NCI-H69 (cell line): ENCODE measurements at places on chromosomes 6 and 20.

GRCh38 chr6:87946669-87947068 lies 101.0 kb upstream of the SPACA1 start:
- DNase-seq: no peak

DNA sequence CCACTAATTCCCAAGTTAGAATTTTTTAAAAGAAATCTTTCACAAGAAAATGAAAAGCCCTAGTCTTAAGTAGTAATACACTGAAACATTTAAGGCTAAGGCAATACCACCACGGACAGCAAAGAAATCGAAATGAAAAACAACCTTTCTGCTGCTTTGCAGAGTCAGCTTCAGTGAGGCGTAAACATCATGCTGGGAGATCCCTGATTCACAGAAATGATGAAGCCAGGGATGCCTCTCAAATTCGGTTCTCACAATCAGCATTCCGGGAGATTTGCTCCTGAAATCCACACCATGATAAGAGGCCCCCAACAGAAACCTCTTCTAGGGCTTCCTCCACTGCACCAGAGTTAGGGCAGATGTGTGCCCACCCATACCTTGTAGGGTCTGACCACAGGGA lies 18.6 kb downstream of the RRBP1 start:
- DNase-seq: no peak

GRCh38 chr6:14095437-14095836 lies 22.1 kb upstream of the CD83 start:
- DNase-seq: no peak

DNA sequence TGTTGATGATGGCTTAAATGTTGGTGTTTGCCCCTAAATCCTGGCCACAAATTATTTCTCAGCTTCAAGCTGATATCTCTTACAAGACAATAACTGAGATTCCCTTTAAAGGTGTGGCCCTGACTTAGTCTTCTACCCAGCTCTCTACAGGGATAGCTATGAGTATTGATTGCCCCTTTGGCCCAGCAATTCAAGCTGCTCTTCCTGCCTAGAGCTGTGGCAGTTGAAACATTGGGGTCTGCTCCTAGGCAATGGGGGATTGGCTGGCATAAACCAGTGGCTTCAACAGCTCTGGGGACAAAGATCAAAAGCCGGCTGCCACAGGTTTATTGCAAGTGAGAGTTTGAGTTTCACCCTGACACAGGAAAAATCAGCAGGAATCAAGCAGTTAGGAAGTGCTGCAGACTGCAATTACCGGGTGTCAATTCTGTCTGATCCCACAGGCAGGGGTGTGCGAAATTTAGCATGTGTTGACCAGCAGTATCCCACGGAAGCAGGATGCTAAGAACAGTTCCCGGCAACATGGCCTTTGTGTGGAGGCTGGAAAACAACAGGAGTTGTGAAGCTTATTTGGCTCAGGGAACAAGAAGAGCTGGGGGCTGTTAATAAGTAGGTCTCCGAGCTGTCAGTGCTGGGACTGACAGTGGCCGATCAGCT lies 66.2 kb upstream of the IYD start:
- no peak for DNase-seq

DNA sequence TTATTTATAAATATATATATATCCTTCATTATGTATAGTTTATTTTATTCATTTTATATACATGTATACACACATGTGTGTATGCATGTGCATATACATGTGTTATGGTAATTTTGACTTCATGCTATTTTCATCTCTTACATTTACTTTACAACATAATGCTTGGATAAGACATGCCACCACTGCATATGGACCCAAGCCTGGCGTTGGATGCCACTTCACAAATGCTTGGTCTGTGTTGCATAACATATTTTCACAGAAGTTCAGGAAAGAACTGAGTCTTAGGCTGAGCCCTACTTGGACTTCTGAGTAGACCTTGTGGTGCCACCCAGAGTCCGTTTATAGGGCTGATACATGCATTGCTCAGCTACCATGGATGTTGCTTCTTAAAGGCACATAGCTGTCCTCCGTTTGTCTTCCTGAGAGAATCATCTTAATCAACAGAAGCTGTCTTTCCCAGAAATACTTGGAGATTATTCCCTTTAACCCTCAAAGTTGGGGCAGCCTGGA lies 337.8 kb downstream of the BTBD3 start:
- DNase-seq: peak; percentile 16

GRCh38 chr6:19731282-19731681 lies 105.9 kb upstream of the ID4 start:
- no peak for DNase-seq

DNA sequence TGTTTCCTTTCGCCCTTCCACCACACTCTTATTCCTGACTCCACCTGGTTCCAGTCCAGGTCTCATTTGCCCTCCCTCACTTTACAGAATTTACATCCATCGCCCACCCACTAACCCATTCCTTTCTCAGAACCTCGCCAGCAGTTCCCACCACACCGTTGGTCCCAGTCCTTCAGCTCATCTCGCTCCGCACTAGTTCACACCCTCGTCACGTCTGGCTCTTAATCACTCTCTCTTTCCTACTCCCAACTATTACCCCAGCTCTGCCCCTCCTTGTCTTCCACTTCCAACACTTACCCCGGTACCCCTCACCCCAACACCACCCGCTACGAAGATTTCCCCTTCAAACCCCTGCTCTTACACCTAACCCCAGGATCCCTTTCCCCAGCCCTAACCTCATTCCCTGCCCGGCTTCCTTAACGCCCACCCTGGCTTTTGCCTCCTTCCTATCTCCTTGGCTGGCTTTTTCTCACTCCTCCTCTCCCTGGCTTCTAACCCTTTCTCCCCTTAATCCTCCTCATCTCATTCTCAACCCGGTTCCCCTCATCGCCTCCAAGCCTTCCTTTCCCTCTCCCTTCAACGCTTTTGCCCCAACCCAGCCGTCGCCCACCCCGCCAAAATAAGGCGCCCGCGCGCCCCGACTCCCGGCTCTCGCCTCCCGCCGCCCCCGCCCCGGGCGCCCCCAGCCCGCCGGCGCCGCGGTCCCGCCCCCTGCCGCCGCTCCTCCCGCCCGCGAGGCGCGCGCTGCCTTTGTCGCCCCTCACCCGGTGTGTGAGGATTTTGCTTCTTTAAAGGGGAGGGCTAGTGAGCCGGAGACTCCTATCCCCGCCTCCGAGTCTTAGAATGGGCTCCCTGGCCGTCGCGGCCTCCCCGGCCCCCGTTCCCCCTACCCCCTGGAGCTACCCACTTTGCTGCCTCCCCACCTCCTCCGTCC lies 542 bp downstream of the USP49 start:
- peak; percentile 76 for DNase-seq

GRCh38 chr6:118697554-118697953 lies 46.2 kb upstream of the CEP85L start:
- DNase-seq: peak; percentile 37

- DNase-seq: no peak
Measured at GRCh38 chr20:23966927-23967615, 21.5 kb downstream of the GGTLC1 start.

- DNase-seq: peak; percentile 74
Measured at GRCh38 chr20:21102603-21103311, 3.4 kb downstream of the LINC00237 start.

DNA sequence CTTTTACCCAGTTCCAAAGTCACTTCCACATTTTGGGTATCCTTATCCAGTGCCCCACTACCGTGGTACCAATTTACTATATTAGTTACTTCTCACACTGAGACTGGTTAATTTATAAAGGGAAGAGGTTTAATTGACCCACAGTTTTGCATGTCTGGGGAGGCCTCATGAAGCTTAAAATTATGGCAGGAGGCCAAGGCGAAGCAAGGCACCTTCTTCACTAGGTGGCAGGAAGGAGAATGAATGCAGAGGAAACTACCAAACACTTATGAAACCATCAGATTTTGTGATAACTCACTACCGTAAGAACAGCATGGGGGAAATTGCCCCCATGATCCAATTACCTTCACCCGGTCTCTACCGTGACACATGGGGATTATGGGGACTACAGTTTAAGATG lies 106.7 kb upstream of the SAMD5 start:
- DNase-seq: no peak

DNA sequence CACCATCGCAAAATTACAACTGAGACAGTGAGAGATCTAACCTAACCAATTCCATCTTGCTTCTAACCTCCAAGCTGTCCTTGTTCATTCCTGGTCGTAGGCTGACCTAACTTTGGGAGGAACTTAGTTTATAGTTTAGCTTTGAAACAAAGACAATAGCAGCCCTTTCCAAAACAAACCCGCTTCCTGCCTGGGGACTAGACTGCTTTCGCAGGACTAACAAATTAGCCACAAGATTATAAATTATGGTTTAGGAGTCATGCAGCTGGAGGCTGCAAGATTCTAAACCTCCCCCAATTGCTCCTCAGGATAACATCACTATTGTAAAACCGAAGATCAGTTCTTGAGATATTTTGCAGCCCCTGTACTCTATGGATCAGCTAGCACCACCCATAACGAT lies 63.2 kb downstream of the TRIM27 start:
- DNase-seq: no peak

DNA sequence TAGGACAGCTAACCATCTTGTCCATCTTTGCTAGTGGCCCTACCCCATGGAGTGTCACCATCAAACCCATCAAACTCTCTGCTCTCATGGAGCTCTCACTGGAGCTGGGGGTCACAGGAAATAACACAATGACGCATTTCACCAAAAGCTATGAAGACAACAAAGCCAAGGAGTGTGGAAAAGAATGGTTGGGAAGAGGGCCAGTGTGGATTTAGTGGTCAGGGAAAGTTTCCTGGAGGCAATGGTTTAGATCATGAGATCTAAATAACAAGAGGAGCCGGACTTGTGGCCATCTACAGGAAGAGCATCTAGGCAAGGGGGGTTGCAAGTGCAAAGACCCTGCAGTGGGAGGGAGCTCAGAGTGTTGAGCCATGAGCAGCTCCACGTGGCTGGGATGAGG lies 189.5 kb downstream of the BMP7 start:
- no peak for DNase-seq

DNA sequence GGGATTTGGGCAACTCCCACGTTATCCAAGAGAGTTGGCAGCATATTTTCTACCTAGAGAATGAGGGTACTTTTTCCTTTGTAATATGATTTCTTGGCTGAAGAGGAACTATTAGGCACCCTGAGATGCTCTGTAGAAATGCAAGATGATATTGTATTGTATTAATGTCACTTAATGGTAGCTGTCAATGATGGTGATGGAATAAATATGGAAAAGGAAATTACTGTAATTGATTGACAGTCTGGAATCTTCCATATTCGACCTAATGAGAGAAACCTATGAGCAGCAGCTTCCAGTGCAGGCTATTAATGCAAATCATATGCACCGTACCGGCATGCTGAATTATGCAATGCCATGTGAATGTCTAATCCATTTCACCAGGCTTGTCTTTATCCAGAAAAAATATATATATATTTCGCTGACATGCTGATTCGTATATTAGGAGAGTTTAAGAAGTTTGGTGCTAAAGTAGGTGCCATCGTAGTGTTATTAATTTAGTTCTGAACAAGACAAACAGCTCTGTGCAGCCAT lies 494.2 kb upstream of the JARID2 start:
- DNase-seq: no peak

DNA sequence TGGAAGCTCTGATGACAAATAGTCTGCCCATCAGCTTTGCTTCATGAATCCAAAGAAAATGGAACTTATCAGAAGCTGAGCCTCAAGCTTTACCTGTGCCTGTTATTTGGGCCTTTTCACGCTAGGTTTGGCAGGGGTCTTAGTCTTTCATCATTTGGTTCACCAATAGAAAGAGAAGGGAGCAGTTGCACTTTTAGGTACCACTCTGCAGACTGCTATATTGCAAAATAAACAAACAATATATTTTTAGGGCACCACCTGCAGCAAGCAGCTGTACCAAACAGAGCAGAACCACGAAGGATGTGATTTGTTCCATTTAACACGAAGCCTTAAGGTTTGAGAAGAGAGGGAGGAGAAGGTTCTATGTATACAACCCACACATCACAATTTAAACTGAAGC lies 291.4 kb upstream of the RNF217 start:
- peak; percentile 94 for DNase-seq

- DNase-seq: peak; percentile 44
Measured at GRCh38 chr6:34074064-34074742, 71.7 kb downstream of the GRM4 start.

DNA sequence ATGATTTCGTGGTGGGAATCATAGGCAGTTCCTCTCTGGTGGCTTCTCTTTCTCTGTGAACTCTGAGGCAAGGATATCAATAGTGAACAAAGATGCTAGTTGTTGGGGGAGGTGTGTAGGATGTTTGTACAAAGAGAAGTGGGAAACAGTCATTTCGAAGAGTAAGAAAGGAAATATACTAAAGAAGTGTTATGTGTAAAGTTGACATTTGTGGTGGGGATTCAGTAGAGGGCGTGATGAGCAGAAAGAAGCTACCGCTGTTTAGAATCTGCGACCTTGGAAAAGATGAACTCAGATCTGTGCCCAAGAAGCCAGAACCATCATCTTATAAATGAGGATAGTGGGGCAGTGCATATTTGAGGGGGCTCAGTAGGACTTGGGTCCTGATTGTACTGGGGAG lies 11.4 kb downstream of the SLC35F1 start:
- no peak for DNase-seq

DNA sequence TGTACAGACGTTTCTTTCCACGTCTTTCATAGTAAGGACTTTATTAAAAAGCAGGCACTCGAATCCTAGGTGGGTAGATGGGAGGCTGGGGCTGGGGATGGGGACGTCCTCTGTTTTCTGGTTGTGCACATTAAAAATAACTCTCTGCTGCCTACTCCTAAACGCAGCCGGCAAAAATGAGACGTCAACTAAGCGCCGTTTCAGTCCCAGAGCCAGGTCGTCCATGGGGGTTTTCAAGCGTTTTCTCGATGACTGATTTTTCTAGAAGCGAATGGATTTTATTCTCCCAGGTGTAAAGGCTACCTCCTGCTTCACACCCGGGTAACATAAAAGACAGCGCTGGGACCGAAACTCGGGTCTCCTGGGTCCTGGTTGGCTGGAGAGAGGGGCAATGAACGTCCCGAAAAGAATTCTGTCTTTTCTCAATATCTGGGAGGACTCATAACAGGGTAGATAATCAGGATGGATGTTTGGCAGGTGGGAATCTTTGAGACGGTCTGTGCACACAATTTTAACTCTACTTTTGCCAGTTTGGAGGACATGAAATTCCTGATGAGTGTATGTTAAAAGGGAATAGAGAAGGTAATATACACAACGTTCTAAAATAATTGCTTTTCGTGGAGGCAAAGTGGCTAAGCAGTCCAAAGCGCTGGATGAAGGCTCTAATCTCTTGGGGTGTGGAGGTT lies 25.2 kb downstream of the GPX6 start:
- peak; percentile 37 for DNase-seq

DNA sequence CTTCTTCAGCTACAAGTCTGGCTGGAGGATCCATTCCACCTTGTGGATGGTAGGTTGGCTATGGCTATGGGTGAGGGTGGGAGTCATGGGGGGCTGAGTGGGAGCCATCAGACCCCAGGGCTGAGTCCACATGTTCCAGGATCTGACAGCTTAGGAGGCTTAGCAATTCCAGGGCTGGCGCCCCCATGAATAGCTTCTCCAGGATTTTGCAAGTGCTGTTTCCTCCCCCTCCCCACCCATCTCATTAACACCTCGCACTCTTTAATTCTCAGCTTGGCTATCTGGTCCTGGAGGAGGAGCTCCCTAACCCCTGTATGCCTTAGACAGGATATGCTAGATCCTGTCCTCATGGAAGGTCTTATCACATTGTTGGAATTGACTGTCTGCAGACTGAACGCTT lies 39.0 kb upstream of the ANGPT4 start:
- no peak for DNase-seq
